ENCODE measurements at places on chromosomes 13 and 19. TPM values are rescaled to one million over a fixed set of nuclear protein-coding genes. Genes with fewer than 3 reads are reported as not detected.

DNA sequence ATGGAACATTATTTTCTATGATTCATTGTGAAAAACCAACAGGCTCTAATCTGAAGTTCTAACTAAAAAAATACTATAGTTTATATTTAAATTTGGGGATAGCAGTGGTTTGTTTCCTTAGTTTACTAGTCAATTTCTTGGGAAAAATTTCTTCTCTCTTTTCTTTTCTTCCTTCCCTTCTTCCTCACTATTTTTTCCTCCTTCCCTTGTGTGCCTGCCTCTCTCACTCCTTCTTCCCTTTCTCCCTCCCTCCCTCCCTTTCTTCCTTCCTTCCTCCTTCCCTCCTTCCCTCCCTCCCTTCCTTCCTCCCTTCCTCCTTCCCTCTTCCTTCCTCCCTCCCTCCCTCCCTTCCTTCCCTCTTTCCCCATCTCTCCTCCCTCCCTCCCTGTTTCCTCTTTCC lies 226.5 kb downstream of the ZNF536 start:
- DNase-seq = no peak

The SUPT20H gene
- total RNA-seq = 41.4 TPM

DNA sequence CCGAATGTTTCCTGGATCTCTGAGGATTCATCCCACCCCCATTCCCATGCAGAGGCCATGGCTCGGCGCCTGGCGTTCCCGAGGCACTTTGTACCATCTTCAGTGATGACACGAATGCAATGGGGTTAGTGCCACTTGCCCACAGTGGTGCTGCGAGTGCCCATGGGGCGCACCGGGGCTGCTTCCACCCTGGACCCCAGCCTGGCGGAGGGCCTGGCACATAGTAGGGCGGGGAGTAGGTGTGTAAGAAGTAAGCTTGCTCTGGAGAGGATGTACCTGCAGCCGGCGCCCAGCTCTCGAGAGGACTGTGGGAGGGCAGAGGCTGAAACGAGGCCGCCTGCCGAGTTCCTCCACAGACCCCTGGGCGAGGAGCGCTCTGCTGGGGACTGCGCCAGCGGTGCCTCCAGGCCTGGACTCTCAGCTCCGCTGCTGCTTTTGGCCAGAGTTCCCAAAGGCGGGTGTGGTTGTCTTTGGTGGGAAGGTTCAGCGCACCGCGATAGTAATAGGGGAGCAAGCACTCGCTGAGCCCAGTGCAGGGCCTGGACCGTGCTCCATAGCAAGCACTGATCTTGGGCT lies 5.5 kb upstream of the HAMP start:
- no peak for DNase-seq

- no peak for DNase-seq
Observed at GRCh38 chr13:32840989-32841713, 175.1 kb upstream of the KL start.

DNA sequence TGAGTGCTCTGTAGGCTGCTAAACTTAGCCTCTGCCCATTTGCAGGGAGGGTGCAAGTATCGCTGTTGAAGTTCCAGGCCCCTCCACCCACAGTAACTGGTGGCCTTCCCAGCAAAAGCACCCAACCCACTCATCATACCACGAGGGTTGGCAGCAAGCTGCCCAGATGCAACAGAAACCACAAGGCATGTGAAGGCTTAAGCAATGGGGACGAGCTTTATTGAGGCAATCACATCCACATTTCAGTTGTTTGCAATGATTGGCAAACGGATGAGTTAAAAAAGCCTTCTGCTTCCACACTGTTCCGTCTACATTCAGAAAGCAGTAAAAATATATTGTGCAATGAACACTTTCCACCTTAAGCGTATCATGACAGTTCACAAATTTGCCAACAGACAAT lies 10.3 kb downstream of the GJB6 start:
- no peak for DNase-seq

The SIGLEC6 gene
- total RNA-seq = not detected

DNA sequence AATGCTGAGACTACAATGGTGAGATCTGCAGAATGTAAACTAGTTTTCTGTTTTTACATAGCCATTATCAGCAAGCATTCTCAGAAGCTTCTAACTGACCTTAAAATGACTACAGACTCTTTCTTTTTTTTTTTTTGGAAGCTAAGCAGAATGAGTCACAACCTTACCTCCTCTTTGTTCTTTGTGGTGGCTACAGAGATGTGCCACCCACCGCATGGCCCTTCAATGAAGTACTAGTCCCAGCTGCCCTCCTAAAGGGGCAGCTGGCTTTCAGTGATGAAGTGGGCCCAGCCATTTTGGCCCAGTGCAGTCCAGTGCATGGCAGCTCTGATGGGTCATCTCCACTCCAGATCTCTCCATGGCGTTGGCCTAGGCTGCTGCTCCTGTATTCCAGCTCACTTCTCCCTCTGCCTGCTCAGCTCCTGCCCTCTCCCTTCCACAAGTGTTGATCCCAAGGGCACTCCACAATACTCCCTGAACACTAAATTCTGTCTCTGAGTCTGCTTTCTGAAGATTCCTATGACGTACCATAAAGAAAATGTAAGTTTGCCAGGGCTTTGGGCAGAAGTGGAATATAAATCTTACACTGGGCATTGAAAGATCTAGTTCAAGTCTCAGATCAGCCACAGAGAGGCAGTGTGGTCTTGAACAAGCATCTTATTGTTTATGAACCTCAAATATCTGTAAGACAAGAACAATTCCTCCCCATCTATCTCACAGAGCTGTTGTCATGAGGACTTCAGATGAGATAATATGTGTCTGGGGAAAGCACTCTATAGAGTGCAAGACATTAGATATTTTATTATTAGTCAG lies 85.6 kb downstream of the RXFP2 start:
- no peak for DNase-seq

The ACER1 gene
- total RNA-seq = not detected

GRCh38 chr19:40596608-40597328 lies 4.4 kb upstream of the LTBP4 start:
- no peak for DNase-seq

DNA sequence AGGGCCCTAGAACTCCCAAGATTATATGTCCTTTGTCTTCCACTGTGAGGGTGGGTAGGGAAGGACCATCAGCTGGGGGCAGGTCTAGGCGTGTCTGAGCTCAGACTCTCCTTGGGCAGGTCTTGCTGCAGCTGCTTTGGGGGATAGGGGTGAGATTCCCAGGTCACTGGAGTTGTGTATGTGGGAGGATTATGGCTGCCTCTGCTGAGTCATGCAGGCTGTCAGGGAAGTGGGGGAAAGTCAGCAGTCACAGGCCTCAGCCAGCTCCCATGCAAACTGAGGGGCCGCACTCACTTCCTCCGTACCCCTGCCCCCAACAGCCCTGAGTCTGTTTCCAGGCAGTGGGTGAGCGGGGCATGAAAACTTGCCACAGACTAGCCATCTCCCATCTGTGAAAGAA lies 600.8 kb downstream of the DIAPH3 start:
- no peak for DNase-seq

DNA sequence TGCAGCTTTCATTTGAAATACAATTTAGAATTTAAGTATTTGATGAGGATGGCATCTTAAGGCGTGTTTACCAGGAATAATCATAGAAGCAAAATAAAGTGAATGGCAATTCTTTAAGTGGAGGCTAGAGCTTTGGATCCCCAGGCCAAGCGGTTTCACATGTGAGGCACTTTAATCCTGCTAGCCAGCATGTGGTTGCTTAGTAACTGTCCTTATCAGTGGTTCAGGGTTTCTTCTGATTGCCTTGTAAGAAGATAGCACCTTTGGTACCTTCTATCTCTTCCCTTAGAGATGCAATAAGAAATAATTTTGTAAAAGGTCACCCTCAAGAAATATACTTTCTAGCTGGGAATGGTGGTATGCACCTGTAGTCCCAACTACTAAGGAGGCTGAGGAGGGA lies 38.9 kb upstream of the SERP2 start:
- DNase-seq = no peak

The MYO1F gene
- total RNA-seq = 0.06 TPM

The SPART gene
- total RNA-seq = 24.7 TPM

The GPR4 gene
- not detected for total RNA-seq

DNA sequence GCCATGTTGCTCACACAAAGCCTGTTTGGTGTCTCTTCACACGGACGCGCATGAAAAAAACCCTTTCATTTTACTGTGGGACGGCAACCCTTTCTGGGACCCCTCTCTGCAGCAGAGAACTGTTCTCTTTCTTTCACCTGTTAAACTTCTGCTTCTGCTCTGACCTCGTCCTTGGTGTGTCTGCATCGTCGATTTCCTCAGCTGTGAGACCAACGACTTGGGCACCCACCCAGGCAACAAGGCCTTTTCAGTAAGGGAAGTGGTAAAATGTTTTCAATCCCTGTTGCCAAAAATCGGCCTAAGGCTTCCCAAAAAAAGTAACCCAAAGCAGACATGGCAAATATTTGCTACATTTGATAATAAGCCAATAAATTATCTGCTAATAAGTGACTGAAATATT lies 515.3 kb downstream of the IRS2 start:
- no peak for DNase-seq

DNA sequence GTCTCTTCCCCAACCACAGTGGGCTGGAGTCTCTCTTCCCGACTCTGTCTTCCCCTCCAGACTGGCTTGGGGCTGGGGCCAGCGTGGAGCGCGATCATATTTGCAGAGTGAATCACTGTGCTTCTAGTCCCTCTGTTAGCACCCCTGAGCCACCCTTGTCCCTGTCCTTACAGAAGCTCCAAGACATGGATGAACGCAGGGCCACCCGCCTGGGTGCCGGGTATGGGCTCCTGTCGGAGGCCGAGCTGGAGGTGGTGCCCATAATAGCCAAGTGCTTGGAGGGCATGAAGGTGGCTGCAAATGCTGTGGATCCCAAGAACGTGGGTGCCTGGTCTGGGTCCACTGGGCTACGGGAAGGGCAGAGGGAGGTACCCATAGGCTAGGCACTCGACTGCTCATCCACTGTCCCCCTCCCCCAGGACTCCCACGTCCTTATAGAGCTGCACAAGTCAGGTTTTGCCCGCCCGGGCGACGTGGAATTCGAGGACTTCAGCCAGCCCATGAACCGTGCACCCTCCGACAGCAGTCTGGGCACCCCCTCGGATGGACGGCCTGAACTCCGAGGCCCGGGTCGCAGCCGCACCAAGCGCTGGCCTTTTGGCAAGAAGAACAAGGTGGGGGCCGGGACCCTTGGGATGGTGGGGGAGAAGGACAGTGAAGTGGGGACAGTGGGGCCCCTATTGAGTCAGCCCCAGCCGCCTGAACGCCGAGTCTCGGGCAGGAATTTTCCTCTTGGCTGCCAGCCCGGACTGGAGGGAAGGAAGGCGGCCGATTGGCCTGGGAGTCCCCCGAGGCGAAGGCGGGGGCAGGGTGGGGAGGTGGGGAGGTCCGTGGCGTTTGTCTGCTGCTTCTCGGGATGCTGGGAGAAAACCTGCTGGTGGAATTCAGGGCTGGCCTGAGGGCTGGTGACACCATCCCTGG lies 5.2 kb downstream of the TRIP10 start:
- DNase-seq = no peak

DNA sequence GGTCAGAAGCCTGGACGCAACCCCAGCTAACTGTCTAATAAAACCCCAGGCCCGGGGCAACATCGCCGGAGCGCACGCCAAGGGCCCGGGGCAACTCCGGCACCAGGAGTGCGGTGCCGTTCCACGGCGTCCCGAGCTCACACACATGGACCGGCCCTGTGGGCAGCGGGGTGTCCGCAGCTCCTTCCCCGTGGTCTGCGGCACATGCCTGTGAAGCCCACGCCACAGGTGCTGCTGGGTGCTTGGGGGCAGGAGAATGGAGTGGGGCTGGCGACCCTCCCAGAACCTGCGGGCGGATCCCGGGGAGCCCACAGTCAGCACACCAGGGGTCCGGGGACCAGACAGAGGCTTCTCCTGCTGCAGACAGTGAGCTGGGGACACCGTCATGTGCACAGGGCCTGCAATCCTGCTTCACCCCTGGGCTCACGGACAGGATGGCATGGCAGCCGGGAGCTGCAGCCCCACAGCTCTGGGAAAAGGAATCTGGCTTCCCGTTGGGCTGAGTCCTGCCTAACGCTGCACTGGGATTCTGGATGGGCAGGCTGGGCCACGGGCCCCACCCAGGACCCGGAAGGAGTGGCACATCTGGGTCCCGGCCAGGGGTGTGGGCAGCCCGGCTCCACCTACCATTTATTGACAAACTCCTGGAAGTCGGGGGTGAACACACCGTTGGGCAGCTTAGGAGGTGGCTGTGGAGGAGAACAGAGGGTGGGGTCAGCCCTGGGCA lies 28.2 kb upstream of the ZBTB7A start:
- DNase-seq = no peak

The TYROBP gene
- not detected for total RNA-seq

The SLC10A2 gene
- total RNA-seq = not detected

DNA sequence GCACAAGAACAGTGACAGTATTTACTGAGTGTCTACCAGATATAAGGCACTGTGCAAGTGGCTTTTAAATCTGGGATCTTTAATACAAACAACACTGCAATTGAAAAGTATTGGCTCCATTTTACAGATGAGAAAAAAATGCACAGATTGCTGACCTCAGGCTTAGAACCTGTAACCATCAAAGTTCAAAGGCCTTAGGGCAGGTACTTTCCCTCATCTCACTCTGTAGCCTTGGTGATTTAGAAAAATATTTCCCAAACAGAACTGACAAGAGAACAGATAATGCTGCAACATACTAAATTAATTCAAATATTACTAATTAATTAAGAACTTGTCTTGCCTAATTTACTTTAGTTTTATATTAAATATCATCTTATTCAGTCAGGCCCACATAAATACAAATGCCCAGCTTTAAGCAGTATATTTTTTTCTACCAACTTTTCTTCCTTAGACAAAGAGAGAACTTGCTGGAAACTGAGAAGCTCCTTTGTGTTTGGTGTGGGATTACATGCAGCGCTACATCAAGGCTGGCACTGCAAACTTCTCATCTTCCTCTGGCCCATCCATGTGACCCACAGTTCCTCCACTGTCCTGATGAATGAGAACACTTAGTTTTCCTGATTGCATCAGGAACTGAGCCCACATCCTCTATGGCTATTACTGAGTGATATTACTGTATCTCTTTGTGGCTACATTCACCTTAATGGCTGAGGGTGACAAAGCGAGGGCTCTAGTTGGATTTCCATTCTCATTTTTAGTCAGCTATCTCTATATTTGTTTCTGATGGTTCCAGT lies 302.1 kb downstream of the ENOX1 start:
- no peak for DNase-seq

- DNase-seq = no peak
Observed at GRCh38 chr19:43548706-43549105, 15.7 kb downstream of the ZNF575 start.

GRCh38 chr13:100944791-100945345 lies 270.3 kb upstream of the TMTC4 start:
- DNase-seq = no peak

The APOC1 gene
- 11.4 TPM for total RNA-seq

The ABCA7 gene
- 9.7 TPM for total RNA-seq
